ENCODE measurements at places on chromosomes 1 and 21.

DNA sequence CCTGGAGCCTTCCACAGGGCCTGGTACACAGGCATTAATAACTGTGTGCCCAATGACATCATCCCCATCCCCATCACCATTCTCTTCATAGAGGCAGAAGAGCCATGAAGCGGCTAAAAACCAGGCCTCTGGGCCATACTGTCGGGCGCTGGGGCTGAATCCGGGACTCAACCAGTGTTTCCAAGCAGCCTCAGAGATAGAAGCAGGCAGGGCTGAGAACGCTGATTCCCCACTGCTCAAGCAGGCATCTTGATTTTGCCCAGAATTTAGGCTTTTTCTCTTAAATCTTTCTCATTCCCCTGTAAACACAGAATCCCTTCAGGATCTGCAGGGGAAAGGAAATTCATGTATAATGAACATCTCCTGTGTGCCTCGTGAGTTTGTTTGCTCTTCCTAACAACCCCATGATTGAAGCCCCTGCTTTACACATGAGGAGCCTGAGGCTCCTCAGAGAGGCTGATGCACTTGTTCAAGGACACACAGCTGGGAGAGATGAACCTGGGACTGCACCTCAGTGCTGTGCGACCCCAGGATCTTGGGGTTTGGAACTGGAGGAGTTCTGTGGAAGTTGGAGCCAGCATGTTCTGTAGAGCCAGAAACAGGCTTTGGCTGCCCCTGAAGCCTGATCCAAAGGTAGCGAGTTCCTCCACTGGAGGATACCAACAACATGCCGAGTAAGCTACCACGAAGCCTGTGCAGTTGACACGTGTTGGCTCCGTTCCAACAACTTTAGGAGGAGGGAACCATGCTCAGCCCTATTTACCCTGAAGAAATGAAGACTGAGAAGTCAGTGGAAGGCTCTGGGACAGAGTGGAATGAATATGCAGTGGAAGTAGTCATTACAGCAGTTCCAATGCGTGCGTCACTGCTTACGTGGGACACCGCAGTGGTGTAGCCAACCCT, 55.5 kb downstream of the EDN2 start:
- H3K27ac ChIP-seq: no peak overlapping the region
- no peak for DNase-seq
- peaks cover 4% of the 10 kb centered on the region for H3K4me1 ChIP-seq
- H3K4me3 ChIP-seq: no peak overlapping the region
- no peaks in the 10 kb centered on the region for H3K36me3 ChIP-seq

DNA sequence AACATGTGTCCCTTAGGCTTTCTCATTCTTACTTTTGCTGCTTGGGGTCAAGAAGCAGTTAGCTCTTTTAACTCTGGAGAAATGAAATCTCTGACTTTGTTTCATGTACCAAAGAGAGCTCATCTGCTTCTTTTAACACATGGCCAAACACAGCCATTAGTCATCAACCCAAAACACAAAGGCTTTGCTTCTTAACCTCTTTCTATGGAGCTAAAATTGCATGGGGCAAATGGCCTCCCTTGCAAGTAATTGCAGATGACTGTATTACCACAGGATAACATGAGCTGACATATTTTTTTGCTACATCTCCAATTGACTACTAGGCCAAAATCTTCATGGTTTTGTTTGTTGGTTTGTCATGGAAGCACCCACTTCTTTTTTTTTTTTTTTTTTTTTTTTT, 300.9 kb downstream of the BRINP3 start:
- H3K27me3 ChIP-seq: no peaks in the 10 kb centered on the region
- no peak for DNase-seq
- no peaks in the 10 kb centered on the region for H3K4me1 ChIP-seq
- no peaks in the 10 kb centered on the region for H3K36me3 ChIP-seq

DNA sequence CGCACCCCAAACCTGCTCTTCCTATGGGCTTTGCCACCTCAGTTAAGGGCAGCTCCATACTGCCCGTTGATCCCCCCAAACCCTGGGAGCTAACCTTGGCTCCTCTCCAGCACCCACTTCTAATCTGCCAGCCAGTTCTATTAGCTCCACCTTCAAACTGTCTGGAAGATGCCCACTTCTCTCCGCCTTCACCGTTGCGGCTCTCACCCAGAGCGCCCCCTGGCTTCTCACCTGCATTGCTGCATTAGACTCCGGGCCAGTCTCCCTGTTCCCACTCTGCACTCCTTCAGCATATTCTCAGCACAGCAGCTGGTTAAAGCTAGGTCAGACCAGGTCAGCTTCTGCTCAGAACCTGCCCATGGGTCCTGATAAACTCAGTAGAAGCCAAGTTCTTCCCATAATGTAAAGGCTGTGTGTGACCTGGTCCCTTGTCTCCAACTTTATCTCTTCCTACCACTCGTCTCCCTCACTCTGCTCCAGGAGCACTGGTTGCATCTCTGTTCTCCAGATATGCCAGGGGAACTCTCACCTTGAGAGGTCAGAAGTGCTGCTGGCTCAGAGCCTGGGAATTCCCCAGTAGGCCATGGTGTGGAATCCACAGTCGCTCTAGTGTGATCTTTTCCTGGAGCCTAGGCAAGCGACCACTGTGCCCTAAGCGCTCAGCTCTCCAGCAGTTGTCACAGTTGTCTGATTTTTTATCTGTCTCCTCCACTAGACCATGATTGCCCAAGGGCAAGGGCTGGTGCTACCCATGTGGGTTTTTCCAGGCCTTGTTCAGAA, 150.3 kb downstream of the HMGB4 start:
- H3K4me1 ChIP-seq: no peaks in the 10 kb centered on the region
- no peak overlapping the region for H3K4me3 ChIP-seq
- no peak for DNase-seq
- no peak overlapping the region for H3K27ac ChIP-seq
- H3K36me3 ChIP-seq: peaks cover 2% of the 10 kb centered on the region

- H3K4me1 ChIP-seq: no peaks in the 10 kb centered on the region
- H3K4me3 ChIP-seq: no peak overlapping the region
- H3K27ac ChIP-seq: no peak overlapping the region
These were observed 73.3 kb upstream of the C1orf115 start for GRCh38 chr1:220616836-220617235.

DNA sequence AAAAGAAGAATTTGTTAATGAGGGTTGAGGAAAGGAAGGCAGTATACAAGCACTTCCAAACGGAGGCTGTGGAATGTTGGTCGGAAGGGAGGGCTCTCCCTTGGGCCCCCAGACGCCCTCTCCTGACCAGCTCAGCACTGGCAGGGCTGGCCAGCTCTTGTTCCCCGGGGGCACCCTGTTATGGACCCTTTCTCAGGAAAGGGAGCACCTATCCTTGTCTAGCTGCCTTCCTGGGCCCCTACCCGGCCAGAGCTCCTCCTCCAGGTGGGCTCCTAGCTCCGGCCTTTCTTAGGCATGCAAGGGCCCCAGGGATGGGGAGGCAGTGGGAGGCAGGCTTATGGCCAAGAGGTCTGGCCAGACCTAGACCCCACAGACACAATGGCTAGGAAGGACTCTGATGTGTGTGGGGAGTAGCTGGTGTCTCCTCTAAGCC, 926 bp downstream of the BLACAT1 start:
- peaks cover 15% of the 10 kb centered on the region for H3K4me1 ChIP-seq
- peaks cover 81% of the 10 kb centered on the region for H3K27me3 ChIP-seq
- H3K4me3 ChIP-seq: no peak overlapping the region
- H3K27ac ChIP-seq: no peak overlapping the region
- DNase-seq: no peak

Measured in effector memory CD8-positive, alpha-beta T cell (primary cell).